ENCODE measurements at places on chromosomes 3 and 15.

GRCh38 chr15:27491666-27492621, 521.0 kb downstream of the GABRG3 start:
- DNase-seq = no peak

DNA sequence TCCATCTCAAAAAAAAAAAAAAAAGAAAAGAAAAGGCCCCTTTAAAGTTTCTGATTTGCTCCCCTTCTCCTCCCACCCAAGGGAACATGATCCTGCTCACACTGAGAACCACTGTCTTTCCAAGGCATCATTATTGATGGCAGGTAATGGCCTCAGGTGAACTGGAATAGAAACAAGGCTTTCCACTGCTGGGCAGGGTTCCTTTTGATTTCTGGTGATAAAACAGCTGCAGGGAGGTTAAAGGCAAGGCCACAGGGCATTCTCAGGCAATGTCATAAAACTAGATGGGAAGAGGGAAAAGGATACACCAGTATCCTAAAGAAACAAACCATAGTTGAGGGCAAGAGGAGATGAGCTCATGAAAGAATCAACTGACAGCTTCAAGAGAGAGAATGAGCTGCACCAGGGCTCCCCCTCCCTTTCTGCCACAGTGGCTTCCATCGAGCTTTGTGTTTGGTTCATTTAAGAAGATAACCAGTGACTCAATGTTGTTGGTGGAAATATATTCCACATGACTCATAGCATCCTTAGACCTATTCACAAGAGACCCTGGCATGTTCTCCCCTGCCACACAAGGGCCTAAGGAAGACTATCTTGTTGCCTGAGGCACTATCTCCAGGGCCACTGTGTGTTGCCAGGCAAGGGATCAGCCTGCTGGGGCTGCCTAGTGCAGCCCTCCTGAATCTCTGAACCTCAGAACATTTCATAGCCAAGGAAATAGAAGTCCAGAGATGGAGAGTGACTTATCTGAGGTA, 86.4 kb downstream of the WDR76 start:
- peak; percentile 98 for DNase-seq

GRCh38 chr3:48598323-48599076, 3.4 kb upstream of the COL7A1 start:
- peak; percentile 76 for DNase-seq

GRCh38 chr3:52030714-52031310, 25.6 kb downstream of the DUSP7 start:
- no peak for DNase-seq

DNA sequence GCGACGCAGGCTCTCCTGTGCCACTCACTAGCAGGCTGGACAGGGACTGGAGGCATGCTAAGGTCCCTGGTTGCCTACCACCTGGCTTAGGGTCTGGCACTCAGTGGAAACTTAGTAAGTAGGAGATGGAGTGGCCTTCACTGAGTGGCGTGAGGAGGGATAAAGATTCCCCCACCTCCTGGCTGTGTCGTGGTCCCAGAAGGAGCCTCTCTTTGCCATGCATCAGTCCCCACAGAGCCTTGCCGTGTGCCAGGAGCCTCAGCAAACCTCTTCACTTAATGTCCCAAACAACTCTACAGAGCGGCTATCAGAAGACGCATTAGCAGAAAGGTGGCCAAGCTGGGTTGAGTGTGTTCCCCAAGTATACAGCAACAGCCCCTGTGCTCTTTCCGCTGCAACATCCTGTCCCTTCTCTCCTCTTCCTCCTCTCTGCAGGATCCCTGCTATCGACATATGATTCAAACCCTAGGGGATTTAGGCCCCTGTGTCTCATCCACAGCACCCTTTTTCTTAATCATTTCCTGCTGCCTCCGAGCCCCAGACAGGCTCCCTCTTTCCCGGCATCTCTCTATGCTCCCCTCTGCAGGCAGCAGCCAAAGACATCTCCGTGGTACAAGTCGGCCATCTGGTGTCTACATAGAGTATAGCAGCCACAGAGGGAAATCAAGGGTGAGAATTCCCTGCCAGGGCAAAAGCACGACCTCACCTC, 66.7 kb downstream of the SLC6A1 start:
- peak; percentile 12 for DNase-seq

DNA sequence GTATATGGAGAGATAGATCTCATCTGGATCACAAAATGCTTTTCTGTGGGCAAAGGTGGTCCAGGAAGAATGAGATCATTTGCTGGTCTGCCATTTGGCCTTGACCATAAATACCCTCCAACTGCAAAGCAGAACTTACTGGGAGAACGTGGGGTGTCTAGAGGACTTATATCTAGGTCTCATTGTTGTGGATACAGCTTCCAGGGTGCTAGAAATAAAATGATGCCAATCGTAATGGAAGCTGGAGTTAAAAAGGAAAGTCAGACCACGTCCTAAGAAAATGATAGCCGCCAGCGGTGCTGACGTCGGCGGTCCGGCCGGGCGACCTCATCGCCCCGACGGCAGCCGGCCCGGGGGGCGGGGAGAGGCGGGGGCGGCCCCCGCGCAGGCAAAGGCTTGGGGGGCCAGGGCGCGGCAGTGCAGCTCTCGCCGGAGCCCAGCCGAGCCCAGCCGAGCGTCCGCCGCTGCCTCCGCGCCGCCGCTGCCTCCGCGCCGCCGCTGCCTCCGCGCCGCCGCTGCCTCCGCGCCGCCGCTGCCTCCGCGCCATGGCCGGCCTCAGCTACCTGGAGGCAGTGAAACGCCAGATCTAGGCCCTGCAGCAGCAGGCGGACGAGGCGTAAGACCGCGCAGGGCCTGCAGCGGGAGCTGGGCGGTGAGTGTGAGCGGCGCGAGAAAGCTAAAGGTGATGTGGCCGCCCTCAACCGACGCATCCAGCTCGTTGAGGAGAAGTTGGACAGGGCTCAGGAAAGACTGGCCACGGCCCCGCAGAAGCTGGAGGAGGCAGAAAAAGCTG, 89.5 kb downstream of the EOMES start:
- DNase-seq = no peak

DNA sequence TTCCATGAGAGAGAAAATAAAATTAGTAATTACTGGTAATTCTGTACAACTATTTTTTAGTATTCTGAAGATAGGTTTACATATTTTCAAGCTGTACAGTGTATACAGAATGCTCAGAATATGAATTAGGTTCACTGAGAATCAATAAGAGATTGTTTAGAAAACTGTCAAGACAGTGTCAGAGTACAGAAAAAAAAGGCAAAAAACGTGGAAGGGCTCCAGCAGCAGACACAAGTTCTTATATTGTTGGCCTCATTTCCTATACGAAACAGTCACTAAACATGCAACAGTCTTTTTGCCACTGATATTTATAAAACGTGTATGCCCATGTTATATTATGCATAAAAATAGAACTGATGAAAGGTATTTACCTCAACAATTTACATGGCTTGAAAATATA, 103.9 kb downstream of the ISL2 start:
- no peak for DNase-seq

GRCh38 chr3:52827866-52828376, 2.6 kb downstream of the ITIH4 start:
- peak; percentile 47 for DNase-seq

DNA sequence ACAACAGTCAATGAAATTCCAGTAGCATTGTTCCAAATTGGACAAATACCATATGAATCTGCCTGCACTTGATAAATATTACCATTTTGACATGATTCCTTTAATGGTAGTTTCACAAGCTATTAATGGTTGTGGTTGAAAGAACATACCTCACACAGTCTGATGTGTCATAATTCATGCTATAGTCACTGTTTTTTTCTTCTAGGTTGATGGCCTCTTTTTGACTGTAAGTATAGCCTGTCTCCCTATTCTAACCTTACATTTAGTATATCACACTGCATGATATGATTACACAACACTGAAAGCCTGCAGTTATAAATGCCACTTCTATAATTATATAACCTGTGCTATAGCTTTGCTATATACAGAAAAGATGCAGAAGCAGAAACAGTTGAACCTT, 834.1 kb downstream of the NSUN3 start:
- no peak for DNase-seq

- DNase-seq = no peak
Observed at GRCh38 chr3:9064850-9065249, 101.6 kb upstream of the RAD18 start.

DNA sequence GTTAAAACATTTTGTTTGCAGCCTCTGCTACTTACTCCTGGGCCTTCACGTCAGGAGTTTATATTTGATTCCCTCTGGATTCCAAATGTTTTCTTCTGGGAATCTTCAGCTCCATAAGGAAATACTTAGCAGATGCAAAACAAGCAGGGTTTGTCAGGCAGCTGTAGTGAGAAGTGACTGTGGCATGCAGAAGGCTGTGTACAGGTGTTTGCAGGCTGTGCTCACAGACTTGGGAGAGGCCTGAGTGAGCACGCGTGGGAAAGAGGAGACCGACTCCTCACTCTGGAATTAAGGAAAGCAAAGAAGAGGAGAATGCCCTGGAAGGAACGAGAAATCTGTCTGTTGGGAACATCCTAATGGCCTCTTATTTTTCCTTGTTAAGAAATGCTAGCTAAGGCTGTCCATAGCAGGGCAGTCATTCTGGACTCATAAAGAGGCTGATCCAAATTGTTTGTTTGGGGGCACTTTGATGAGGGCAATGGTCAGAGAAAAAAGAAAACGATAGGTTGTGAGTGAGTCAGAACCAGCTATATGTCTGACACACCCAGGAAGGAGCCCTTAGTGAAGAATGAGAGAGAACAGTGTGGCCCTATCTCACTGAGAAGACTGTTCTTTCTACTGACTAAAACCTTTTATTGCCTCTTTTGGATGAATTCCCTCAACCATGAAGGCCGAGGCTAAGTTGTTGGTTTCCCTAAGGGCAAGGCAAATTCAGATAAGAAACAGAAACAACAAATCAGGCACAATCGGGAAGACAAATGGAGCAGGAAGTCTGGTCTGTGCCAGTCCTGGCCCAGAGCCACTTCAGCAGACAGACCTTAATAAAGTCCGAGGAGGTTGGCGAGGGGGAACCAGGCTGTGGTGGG, 82.6 kb downstream of the TGFBR2 start:
- peak; percentile 51 for DNase-seq

DNA sequence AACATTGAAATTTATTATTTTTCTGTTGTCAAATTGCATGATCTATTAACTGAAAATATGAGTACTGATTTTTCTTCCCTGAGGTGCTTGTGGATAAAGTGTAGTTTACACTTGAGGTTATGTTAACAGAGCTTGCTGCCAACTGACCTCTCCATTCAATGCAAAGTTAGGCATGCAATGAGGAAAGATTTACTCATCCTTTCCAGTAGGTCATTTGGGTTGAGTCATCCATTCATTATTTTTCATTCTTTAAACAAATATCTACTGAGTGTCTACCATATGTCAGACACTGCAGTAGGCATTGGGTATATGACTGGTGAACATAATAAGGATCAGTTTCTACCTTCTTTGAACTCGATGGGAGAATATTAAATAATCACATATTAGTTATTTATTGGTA, 604.1 kb downstream of the EDEM1 start:
- DNase-seq = peak; percentile 19

All from kidney epithelial cell (primary cell).